ENCODE measurements at places on chromosomes 13 and 19.

GRCh38 chr19:15108145-15108844 is 1.1 kb downstream of the SYDE1 start:
- DNase-seq, result no peak

- no peak for DNase-seq
Observed at GRCh38 chr13:27971776-27972477, 2.8 kb upstream of the CDX2 start.

- no peak for DNase-seq
Observed at GRCh38 chr19:10061717-10062310, 24.3 kb upstream of the SHFL start.

DNA sequence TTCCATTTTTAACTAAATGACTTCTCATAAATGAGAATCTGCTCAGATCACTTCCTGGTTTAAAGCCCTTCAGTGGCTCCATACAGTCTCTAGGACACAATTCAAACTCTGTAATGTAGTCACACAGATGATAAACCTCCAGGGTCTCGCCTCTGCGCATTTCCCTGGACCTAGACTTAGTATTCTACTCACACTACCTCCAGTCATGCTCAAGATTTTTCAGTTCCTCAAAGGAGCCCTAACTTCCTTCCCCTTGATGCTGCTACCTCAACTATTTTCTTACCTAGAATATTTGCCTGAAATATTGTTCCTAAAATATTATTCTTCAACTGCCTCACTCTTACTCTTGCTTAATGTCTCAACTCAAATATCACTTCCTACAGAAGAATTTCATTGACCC is 86.7 kb upstream of the TPP2 start:
- no peak for DNase-seq

GRCh38 chr19:58182577-58182988 is 278 bp upstream of the ZNF274 start:
- peak; percentile 87 for DNase-seq

GRCh38 chr19:18594096-18594823 is 5.7 kb downstream of the REX1BD start:
- DNase-seq, result peak; percentile 56

DNA sequence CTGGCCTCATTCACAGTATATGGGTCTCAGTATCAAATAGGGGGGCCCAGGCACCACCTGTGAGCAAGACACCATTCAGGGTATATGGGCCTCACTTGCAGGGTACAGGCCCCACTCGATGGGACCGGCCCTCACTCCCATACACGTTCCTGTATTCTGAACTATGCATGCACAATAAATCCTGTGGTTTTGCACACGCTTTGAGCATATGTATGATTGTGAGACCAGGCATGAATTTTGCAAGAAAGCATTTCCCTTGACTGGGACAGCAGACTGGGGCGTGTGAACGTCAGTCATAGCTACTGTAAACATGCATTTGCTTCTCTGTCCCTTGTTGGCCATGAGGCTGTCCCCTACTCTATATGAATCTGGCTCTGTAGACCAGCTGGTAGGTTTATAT is 637 bp upstream of the PNMA8B start:
- DNase-seq, result no peak

DNA sequence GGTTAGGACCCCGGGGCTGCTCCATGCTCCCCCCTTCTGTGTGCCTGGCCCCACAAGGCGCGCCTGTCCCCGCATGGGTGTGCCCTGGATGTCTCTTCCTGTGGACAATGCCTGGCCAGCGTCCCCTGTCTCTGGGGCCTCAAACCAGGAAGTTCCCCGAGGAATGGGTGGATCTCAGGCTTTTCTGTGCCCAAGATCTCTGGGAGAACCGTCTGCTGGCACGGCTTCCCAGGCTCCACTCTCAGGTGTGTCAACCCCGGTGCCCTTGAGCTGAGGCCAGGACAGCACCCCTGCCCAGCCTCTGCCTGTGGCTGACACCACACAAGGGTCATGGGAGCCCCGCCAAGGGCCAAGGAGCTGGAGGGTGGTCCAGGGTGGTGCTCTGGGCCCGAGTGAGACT is 15.7 kb downstream of the ZNF444 start:
- no peak for DNase-seq

GRCh38 chr13:18943721-18944391 is 237.8 kb downstream of the TUBA3C start:
- DNase-seq, result no peak

DNA sequence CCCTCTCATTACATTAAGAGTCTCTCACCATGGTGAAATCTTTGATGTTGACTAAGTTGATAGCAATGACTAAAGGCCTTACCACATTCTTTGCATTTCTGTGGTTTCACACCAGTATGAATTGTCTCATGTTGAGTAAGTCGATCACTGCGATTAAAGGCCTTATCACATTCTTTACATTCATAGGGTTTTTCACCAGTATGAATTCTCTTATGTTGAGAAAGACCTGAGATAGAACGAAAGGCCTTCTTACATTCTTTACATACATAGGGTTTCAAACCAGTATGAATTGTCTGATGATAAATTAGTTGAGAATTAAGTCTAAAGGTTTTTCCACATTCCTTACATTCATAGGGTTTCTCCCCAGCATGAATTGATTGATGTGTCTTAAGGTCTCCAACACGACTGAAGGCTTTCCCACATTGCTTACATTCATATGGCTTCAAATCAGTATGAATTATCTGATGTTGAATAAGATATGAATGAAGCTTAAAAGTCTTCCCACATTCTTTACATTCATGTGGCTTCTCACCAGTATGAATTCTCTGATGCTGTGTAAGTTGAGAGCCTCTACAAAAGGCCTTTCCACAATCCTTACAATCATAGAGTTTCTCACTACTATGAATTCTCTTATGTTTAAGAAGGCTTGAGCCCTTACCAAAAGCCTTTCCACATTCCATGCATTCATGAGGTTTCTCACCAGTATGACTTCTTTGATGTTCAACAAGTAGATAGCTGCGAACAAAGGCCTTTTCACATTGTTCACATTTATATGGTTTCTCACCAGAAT is 45.6 kb downstream of the ZNF283 start:
- no peak for DNase-seq

DNA sequence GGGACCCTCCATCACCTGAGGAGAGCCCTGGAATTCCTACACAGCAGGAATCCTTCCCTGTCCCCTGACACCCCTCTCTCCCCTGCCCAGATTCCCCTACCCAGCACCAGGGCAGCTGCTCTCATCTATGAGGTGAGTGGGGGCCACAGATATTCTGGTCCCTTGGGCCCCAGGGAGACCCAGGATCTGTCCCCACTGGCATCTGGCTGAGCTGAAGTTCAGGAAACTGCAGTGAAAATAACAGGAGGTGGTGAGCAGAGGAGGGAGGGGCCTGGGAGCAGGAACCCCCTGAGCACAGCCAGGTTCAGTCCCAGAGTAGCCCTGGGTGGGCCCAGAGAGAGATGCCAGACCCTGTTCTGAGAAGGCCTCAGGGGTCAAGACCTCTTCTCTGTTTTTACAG is 10.1 kb downstream of the CEACAM21 start:
- DNase-seq, result no peak

GRCh38 chr13:26606631-26607030 is 49.1 kb downstream of the WASF3 start:
- DNase-seq, result no peak

DNA sequence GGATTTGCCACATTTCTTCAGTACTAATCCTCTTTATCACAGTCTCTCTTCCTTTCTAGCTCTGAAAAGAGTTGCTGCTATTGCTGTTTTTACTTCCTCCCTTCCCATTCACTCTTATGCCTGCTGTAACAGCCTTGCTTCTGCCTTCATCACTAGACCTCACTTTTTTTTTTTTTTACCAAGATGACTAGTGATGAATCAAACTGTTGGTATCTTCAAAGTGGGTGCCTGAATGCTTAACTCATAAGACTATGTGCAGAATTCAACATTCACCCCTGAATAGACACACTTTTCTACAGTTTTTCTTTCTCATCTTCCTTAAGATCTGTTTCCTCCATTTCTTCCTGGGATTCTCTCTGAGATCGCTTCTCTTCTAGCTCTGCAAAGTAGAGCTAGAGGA is 217.2 kb upstream of the HTR2A start:
- no peak for DNase-seq

GRCh38 chr13:79307433-79307861 is 98.6 kb downstream of the RBM26 start:
- no peak for DNase-seq

- DNase-seq, result no peak
Observed at GRCh38 chr19:46435009-46435408, 6.3 kb upstream of the PNMA8C start.

DNA sequence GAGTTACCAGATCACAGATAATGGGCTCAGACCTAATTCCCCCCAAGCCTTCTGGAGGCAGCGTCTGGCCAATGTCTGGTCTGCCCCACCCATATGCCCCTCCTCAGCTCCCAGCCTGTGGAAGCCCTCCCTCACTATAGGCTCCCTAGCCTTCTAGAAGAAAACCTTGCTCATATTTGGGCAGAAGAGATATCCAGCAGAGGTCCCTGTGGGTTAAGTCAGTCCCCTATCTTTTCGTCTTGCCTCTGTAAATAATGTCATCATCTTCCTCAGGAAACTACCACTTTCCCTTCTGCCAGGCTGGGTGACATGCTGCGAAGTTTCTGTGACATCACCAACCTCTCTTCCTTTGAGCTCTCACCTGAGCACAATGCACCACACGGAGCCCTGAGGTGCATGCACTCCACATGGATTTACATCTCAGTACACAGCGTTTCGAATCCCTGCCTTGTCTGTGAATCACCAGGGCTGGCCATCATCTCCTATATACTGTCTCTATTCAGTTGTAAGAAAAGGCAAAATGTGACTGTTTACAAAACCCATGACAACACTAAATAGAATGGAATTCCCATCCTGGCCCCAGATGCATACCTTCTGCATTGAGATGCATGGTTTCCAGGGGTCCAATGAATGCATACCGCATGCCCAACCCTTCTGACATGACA is 112.8 kb downstream of the CRYL1 start:
- DNase-seq, result no peak

GRCh38 chr19:996051-996838 is 4.0 kb upstream of the GRIN3B start:
- peak; percentile 72 for DNase-seq

- no peak for DNase-seq
Observed at GRCh38 chr13:52882785-52883184, 34.3 kb upstream of the PCDH8 start.

DNA sequence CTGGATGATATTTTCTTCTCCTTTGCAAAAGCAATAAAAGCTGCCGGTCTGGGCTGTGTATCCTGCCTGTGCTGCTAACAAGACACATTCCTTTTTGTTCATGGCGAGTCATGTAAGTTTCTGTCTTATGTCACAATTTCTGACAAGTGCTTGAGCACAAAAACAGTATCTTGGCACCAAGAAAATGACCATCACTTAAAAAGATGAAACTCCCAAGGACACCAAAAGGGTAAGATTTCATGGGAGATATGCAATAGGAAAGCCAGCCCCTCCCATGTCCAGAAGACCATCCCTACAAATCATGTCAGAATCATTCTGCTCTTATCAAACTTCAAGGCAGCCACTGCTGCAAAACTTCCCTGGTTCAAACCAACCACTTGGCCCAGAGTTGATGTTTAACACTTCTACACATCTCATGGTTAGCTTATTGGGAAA is 375.4 kb upstream of the ZNF507 start:
- no peak for DNase-seq

- no peak for DNase-seq
Observed at GRCh38 chr19:33825556-33825955, 28.9 kb downstream of the KCTD15 start.

DNA sequence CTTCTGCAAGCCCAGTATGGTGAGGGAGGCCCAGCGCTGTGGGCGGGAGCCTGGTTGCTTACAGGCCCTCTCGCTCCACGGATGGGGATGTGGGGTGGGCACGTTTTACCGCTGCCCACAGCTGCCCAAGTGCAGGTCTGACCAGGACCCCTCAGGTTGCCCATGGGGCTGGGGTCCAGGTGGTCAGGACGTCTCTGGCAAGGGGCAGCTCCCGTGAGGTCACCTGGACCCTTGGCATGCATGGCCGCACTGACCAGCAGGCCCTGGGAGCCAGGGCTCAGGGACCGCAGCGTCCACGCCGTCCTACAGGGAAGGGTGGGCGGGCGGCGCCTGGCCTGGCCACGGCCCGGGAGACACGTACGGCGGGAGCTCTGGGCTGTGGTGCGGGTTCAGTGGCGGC is 32.8 kb downstream of the GAS6 start:
- no peak for DNase-seq

- DNase-seq, result no peak
Observed at GRCh38 chr19:32388393-32388855, 17.1 kb upstream of the DPY19L3 start.

GRCh38 chr19:14837391-14837790 is 2.4 kb upstream of the OR7A5 start:
- DNase-seq, result no peak

- no peak for DNase-seq
Observed at GRCh38 chr19:32324631-32325285, 20.7 kb upstream of the ZNF507 start.

GRCh38 chr13:106398289-106398688 is 137.2 kb downstream of the EFNB2 start:
- no peak for DNase-seq

DNA sequence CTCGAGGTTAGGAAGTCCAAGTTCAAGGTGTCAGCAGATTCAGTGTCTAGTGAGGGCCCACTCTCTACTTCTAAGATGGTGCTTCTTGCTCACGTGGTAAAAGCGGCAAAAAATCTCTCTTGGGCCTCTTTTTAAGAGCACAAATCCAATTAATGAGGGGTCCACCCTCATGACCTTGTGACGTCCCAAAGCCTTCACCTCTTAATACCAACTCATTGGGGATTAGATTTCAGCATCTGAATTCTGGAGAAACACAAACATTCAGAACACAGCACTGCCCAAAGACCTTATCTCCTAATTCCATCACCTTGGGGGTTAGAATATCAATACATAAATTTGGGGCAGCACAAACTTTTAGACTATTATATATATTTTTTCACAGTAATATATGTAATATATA is 146.4 kb upstream of the GPC6 start:
- no peak for DNase-seq

- DNase-seq, result no peak
Observed at GRCh38 chr19:43692385-43692784, 22.4 kb upstream of the PLAUR start.

DNA sequence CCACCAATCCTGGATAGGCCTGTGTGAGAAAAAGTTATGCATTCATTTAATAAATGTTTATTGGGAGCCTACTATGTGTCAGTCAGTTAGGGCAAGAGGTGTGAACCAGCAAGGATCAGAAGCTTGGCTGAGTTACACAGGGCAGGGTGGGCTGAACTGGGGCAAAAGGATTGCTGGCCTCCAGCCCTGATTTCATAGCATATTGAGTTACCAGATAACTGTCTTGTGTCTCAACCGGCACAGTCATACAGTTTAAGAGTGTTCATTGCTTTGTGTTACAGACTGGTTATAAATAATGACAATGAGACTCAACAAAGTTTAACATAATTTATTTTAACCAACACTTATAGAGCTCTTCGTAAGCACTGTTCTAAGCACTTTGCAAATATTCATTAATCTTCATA is 253.8 kb downstream of the DLEU7 start:
- no peak for DNase-seq

- DNase-seq, result no peak
Observed at GRCh38 chr13:76683168-76683567, 203.0 kb downstream of the KCTD12 start.

Measured in T-helper 1 cell (primary cell).